ENCODE measurements at places on chromosomes 1 and 21. TPM values are rescaled to one million over a fixed set of nuclear protein-coding genes. Genes with fewer than 3 reads are reported as not detected.

Gene RGL1
- 29.3 TPM for total RNA-seq

Gene RNF186
- not detected for total RNA-seq

Gene KCNH1
- total RNA-seq, result under 0.01 TPM

Gene GJB3
- total RNA-seq, result 0.05 TPM

Gene DISP3
- not detected for total RNA-seq

Gene ADORA3
- not detected for total RNA-seq

Gene ZRANB2
- total RNA-seq, result 32.9 TPM

Gene SPRR4
- total RNA-seq, result not detected

Gene GBP1
- total RNA-seq, result 24.8 TPM

Gene ECM1
- 0.34 TPM for total RNA-seq

Gene NECTIN4
- 0.17 TPM for total RNA-seq

Gene SPRR2G
- not detected for total RNA-seq

Gene GBP7
- not detected for total RNA-seq

Gene GPR25
- total RNA-seq, result not detected

Gene TSPEAR
- 0.47 TPM for total RNA-seq

Gene SLC9C2
- total RNA-seq, result not detected

Gene MMEL1
- 5.4 TPM for total RNA-seq

Gene ALX3
- not detected for total RNA-seq

Gene CAMSAP2
- total RNA-seq, result 37.3 TPM

Gene PCAT6
- total RNA-seq, result not detected

Gene SPRR3
- total RNA-seq, result not detected

Gene HES3
- not detected for total RNA-seq

Gene OR2L8
- 0.17 TPM for total RNA-seq

Gene TMEM51
- 10.2 TPM for total RNA-seq

Gene ISG20L2
- total RNA-seq, result 8.7 TPM

Gene ITLN2
- total RNA-seq, result not detected

Gene TESK2
- 7.7 TPM for total RNA-seq

Gene ID3
- 407 TPM for total RNA-seq

Gene OLIG2
- not detected for total RNA-seq

Gene SHE
- 177 TPM for total RNA-seq

Gene GJA9
- not detected for total RNA-seq

Gene TMEM200B
- 0.28 TPM for total RNA-seq

Gene TRIM46
- 4.7 TPM for total RNA-seq

Gene SMCP
- not detected for total RNA-seq

Gene LCE3D
- total RNA-seq, result not detected

Gene SWT1
- total RNA-seq, result 7.1 TPM

Gene ARHGEF16
- total RNA-seq, result 0.51 TPM

Gene NFASC
- 0.17 TPM for total RNA-seq

Gene TLR5
- 0.34 TPM for total RNA-seq

Gene SPRR2A
- total RNA-seq, result not detected

Gene CD52
- not detected for total RNA-seq

Gene DDX20
- 28.1 TPM for total RNA-seq

Gene WDR64
- total RNA-seq, result 0.17 TPM

Gene DHRS3
- 121 TPM for total RNA-seq

Gene SLAMF6
- not detected for total RNA-seq

Gene MAP3K7CL
- total RNA-seq, result 3.7 TPM

Gene LCE1D
- total RNA-seq, result not detected

Gene IVL
- total RNA-seq, result not detected

Gene JUN
- 159 TPM for total RNA-seq

Gene TFF2
- not detected for total RNA-seq

Gene TNFRSF1B
- total RNA-seq, result 81.3 TPM

Gene FCGR3B
- total RNA-seq, result not detected

Data from dermis blood vessel endothelial cell (primary cell).